Esophagus squamous epithelium (tissue), 5 donors: ENCODE measurements at places on chromosomes 12 and 14.

DNA sequence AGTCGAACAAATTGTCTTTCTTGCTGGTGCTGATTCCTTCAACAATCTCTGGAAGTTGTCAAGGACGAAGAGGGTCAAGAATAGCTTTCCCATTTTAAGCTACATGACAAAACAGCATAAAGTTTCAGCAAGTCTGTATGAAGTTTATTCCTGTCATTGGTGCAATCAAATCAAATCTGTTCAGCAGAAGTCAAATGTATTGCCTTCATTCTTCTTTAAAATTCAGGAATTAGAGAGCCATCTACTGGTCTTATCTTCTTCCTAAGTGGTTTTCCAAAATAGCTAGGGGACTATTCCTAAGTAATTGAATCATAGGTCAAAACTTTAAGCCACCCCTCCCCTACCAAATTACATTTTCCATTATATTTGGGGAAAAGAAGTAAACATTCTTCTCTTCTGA lies 990.2 kb downstream of the GALC start:
- no peaks in the 10 kb centered on the region for H3K4me1 ChIP-seq
- no peak overlapping the region for H3K27ac ChIP-seq
- no peaks in the 10 kb centered on the region for H3K27me3 ChIP-seq
- H3K36me3 ChIP-seq, result no peaks in the 10 kb centered on the region

DNA sequence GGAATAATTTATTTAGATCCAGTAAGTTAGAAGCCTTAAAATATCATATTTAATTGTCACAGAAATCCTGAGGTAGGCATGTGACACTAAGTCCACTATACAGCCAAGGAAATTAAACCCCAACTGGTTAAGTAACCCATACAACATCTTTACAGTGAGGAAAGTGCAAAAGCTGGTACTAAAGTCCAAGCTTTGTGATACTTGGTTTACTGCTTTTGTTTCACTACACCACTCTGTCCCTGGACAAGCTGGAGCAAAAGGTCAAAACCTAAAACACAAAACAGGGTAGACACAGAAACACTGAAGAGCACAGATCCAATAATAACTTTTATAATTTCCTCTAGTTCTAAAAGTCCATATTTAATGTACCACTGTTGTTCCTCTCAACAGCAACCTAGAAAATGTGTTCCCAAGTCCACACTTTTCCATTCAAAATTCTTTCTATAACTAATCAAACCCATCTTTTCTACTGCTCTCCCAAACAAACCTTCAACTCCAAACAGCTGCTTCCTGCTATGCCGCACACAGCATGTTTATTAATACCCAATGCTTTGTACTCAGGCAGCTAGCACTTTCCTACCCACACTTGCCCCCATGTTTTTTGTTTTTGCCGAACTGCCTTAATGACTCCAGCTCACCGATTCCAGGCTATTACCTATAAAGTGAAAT lies 90.9 kb downstream of the MED13L start:
- no peak for DNase-seq
- H3K36me3 ChIP-seq, result no peaks in the 10 kb centered on the region
- H3K4me1 ChIP-seq, result peaks cover 8% of the 10 kb centered on the region

- H3K36me3 ChIP-seq, result no peaks in the 10 kb centered on the region
- H3K4me1 ChIP-seq, result no peaks in the 10 kb centered on the region
- H3K27ac ChIP-seq, result no peak overlapping the region
- no peak overlapping the region for H3K4me3 ChIP-seq
- H3K27me3 ChIP-seq, result no peaks in the 10 kb centered on the region
- no peak for DNase-seq
Measured at GRCh38 chr12:11565752-11566151, 83.7 kb upstream of the ETV6 start.

- no peaks in the 10 kb centered on the region for H3K4me1 ChIP-seq
- no peaks in the 10 kb centered on the region for H3K27me3 ChIP-seq
- no peak overlapping the region for H3K27ac ChIP-seq
- H3K4me3 ChIP-seq, result no peak overlapping the region
Measured at GRCh38 chr12:111173391-111173790, 195.5 kb downstream of the PHETA1 start.

GRCh38 chr14:28807518-28807917 lies 40.9 kb downstream of the FOXG1 start:
- no peak overlapping the region for H3K27ac ChIP-seq
- DNase-seq, result no peak
- H3K36me3 ChIP-seq, result no peaks in the 10 kb centered on the region
- H3K27me3 ChIP-seq, result no peaks in the 10 kb centered on the region
- H3K4me1 ChIP-seq, result no peaks in the 10 kb centered on the region
- no peak overlapping the region for H3K4me3 ChIP-seq

GRCh38 chr12:57625261-57626032 lies 7.6 kb downstream of the B4GALNT1 start:
- no peaks in the 10 kb centered on the region for H3K36me3 ChIP-seq
- H3K27ac ChIP-seq, result no peak overlapping the region
- peaks cover 29% of the 10 kb centered on the region for H3K27me3 ChIP-seq
- no peak overlapping the region for H3K4me3 ChIP-seq
- DNase-seq, result no peak

DNA sequence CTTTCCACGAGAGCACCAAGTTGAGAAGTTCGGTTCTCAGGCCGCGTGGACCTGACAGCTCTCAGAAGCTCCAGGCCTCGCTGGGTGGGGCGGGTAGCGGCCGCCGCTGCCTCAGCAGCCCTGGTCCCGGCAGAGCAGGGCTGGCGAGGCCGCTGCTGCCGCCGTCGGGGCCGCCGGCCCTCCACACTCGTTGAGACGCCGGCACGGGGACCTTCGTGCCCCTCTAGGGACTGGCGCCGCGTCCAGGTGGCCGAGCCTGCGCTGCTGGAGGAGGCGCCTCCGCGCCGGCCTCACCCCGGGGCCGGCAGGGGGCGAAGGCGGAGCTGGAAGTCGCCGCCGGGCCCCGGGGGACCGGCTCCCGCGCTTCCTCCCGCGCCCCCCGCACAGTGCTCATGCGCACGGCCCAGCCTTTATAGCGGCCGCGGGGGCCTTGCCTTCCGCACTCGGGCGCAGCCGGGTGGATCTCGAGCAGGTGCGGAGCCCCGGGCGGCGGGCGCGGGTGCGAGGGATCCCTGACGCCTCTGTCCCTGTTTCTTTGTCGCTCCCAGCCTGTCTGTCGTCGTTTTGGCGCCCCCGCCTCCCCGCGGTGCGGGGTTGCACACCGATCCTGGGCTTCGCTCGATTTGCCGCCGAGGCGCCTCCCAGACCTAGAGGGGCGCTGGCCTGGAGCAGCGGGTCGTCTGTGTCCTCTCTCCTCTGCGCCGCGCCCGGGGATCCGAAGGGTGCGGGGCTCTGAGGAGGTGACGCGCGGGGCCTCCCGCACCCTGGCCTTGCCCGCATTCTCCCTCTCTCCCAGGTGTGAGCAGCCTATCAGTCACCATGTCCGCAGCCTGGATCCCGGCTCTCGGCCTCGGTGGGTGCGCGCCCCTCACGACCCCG lies at the start of gene COCH:
Gene COCH, plus strand, starts transcription at position 440 of the 879 bp plus-strand sequence. Its CDS starts 380 bp downstream, at position 820.
- H3K4me3 ChIP-seq, result peak within 1 kb of the TSS; percentile 77
- DNase-seq, result no peak
- no peaks in the 10 kb centered on the region for H3K36me3 ChIP-seq
- H3K4me1 ChIP-seq, result peaks cover 14% of the 10 kb centered on the region
- H3K27ac ChIP-seq, result no peak within 1 kb of the TSS

- no peaks in the 10 kb centered on the region for H3K4me1 ChIP-seq
- peaks cover 73% of the 10 kb centered on the region for H3K27me3 ChIP-seq
- no peaks in the 10 kb centered on the region for H3K36me3 ChIP-seq
Measured at GRCh38 chr12:3920351-3921150, 47.4 kb upstream of the PARP11 start.

DNA sequence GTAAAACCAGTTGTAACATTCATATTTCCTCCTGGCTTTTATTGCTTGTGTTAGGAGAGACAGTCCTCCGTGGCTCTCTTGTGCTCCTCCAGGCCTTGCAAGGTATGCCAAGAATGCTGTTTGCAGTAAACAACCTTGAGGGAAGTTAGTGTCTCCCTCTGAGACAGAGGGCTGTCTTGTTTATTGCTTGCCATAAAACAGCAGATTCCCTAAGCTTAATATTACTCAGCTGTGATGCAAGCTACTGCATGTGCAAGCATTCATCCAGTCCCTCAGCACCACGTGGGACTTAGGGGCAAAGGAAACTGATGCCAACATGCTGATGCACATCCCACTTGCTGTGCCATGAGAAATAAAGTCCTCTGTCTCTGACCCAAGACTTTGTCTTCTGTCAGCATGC lies 6.6 kb downstream of the POMT2 start:
- peak overlapping the region; percentile 40 for H3K27ac ChIP-seq
- no peaks in the 10 kb centered on the region for H3K36me3 ChIP-seq
- DNase-seq, result no peak
- no peaks in the 10 kb centered on the region for H3K27me3 ChIP-seq
- no peak overlapping the region for H3K4me3 ChIP-seq
- H3K4me1 ChIP-seq, result peaks cover 38% of the 10 kb centered on the region

DNA sequence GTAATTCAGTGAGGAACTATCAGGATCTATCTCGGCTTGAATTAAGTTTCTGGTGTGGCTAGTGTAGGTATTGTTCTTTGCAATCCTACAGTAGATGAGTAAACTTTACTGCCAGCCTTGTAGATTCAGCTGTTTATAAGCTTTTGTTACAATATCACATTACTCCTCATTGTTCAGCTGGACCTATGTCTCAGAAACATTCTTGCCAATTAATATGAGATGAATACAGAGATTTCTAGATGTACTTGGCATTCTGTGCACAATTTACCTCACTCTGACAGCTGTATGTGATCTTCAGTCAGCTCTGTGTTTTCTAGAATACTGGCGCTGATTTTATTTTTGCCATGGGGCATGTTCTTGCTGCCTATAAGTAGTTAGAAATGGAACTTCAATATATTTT lies 55.7 kb downstream of the METTL25 start:
- no peaks in the 10 kb centered on the region for H3K27me3 ChIP-seq
- no peaks in the 10 kb centered on the region for H3K36me3 ChIP-seq
- DNase-seq, result no peak
- H3K4me3 ChIP-seq, result no peak overlapping the region

DNA sequence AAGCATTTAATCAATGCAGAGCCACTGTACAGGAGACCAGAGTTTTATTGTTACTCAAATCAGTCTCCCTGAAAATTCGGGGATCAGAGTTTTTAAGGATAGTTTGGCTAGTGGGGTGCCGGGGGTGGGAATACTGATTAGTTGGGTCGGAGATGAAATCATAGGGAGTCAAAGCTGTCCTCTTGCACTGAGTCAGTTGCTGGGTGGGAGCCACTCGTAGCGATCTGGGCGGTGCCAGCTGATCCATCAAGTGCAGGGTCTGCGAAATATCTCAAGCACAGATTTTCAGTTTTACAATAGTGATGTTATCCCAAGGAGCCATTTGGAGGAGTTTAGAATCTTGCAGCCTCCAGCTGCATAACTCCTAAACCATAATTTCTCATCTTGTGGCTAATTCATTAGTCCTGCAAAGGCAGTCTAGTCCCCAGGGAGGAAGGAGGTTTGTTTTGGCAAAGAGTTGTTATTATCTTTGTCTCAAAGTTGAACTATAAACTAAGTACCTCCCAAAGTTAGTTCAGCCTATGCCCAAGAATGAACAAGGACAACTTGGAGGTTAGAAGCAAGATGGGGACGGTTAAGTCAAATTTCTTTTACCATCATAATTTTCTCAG lies 169.4 kb upstream of the PLEKHG7 start:
- DNase-seq, result no peak
- H3K27me3 ChIP-seq, result no peaks in the 10 kb centered on the region
- H3K36me3 ChIP-seq, result no peaks in the 10 kb centered on the region

DNA sequence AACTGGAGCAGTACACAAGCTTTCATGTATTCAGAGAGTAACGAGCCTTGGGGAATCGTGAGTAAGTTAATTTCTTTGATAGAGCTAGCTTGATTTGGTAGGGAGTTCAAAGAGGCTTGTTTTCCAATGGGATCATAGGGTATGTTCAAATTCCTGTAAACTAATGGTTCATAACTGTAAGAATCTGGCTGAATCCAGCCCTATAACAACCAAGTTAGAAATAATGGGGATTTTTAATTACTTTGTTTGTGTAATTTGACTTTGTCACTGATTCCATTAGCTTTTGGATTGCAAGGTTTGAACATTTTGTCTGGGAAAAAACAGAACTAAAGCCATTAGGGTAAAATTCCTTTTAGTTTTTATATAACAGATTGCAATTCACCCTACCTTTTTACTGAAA lies 94.0 kb downstream of the WNK1 start:
- H3K4me3 ChIP-seq, result no peak overlapping the region
- H3K4me1 ChIP-seq, result peaks cover 25% of the 10 kb centered on the region
- peaks cover 5% of the 10 kb centered on the region for H3K36me3 ChIP-seq
- H3K27ac ChIP-seq, result no peak overlapping the region

- no peaks in the 10 kb centered on the region for H3K4me1 ChIP-seq
- no peak overlapping the region for H3K4me3 ChIP-seq
- H3K27ac ChIP-seq, result no peak overlapping the region
- DNase-seq, result no peak
- no peaks in the 10 kb centered on the region for H3K36me3 ChIP-seq
Measured at GRCh38 chr12:40921563-40922163, 229.4 kb downstream of the CNTN1 start.

GRCh38 chr12:101038289-101038871 lies 171.7 kb downstream of the SLC5A8 start:
- no peak overlapping the region for H3K4me3 ChIP-seq
- no peaks in the 10 kb centered on the region for H3K36me3 ChIP-seq
- no peaks in the 10 kb centered on the region for H3K4me1 ChIP-seq
- no peaks in the 10 kb centered on the region for H3K27me3 ChIP-seq
- H3K27ac ChIP-seq, result no peak overlapping the region

DNA sequence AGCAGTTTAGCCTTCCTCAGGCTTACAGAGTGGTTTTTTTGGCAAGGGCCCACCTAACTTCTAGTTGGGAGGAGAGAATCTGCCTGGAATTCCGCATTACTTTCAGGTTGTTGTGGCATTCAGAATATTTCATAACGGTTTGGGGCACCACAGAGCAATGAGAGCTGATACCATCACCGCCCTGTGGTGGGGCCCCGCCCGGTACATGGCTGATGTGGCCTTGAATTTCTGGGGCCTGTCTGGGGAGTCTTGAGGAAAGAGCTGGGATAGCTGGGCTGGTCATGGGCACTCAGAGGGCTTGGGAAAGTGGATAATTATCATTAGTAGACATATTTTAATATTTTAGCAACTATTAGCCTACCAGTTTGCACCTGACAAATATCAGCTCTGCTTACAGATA lies 4.2 kb downstream of the TESPA1 start:
- H3K4me1 ChIP-seq, result no peaks in the 10 kb centered on the region
- H3K4me3 ChIP-seq, result no peak overlapping the region
- H3K27me3 ChIP-seq, result no peaks in the 10 kb centered on the region
- no peaks in the 10 kb centered on the region for H3K36me3 ChIP-seq

GRCh38 chr12:120847814-120848213 lies 56.3 kb downstream of the SPPL3 start:
- H3K4me1 ChIP-seq, result peaks cover 38% of the 10 kb centered on the region
- H3K36me3 ChIP-seq, result no peaks in the 10 kb centered on the region
- no peaks in the 10 kb centered on the region for H3K27me3 ChIP-seq
- H3K4me3 ChIP-seq, result no peak overlapping the region
- H3K27ac ChIP-seq, result peak overlapping the region; percentile 51
- no peak for DNase-seq

GRCh38 chr12:101696251-101697196 lies 916 bp upstream of the CHPT1 start:
- no peak for DNase-seq
- H3K36me3 ChIP-seq, result no peaks in the 10 kb centered on the region
- H3K4me1 ChIP-seq, result peaks cover 8% of the 10 kb centered on the region
- peak overlapping the region; percentile 94 for H3K27ac ChIP-seq
- peak overlapping the region; percentile 58 for H3K4me3 ChIP-seq
- H3K27me3 ChIP-seq, result no peaks in the 10 kb centered on the region

- no peaks in the 10 kb centered on the region for H3K4me1 ChIP-seq
- no peak overlapping the region for H3K4me3 ChIP-seq
- H3K27me3 ChIP-seq, result no peaks in the 10 kb centered on the region
- H3K36me3 ChIP-seq, result peaks cover 100% of the 10 kb centered on the region
Measured at GRCh38 chr12:115968211-115968610, 309.3 kb downstream of the MED13L start.

GRCh38 chr12:101839324-101840283 lies 8.8 kb upstream of the GNPTAB start:
- H3K27me3 ChIP-seq, result no peaks in the 10 kb centered on the region
- no peaks in the 10 kb centered on the region for H3K4me1 ChIP-seq
- no peak overlapping the region for H3K4me3 ChIP-seq
- no peaks in the 10 kb centered on the region for H3K36me3 ChIP-seq
